ENCODE measurements at places on chromosomes 3 and 15. TPM values are rescaled to one million over a fixed set of nuclear protein-coding genes. Genes with fewer than 3 reads are reported as not detected.

DNA sequence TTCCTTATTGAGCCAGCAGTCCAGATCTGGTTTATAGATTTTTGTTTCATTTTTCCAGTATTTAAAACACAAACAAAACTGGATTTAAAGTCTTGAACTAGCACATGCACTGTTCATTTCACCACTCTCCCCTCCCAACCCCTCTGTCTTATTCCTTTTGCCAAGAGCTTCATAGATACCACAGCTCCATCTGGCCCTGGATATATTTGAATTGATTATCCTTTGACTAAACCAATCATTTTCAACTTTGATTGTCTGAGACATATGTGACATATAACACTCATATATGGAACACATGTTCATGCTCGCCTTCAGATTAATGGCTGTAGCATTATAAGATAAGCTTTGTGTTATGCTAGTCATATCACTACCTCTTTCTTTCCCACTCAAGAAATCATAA, 376.6 kb upstream of the NAALADL2 start:
- no peak for ATAC-seq

DNA sequence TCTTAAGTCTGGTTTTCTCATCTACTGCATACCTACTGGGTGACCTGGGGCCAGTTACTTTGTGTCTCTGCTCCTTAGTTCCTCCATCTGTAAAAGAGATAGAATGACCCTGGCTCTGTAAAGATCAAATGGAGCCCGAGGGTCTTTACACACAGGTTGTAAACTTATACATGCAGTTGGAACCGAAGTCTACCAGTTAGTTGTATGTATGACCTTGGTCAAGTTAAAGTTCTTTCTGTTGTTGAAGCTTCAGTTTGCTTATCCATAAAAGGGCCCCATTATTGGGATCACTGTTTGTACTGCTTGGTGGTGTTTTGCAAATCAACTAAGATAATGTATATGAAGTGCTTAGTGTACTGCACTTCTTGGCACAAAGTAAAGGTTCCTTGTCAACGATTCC, 186.9 kb downstream of the PTPRG start:
- ATAC-seq: no peak

DNA sequence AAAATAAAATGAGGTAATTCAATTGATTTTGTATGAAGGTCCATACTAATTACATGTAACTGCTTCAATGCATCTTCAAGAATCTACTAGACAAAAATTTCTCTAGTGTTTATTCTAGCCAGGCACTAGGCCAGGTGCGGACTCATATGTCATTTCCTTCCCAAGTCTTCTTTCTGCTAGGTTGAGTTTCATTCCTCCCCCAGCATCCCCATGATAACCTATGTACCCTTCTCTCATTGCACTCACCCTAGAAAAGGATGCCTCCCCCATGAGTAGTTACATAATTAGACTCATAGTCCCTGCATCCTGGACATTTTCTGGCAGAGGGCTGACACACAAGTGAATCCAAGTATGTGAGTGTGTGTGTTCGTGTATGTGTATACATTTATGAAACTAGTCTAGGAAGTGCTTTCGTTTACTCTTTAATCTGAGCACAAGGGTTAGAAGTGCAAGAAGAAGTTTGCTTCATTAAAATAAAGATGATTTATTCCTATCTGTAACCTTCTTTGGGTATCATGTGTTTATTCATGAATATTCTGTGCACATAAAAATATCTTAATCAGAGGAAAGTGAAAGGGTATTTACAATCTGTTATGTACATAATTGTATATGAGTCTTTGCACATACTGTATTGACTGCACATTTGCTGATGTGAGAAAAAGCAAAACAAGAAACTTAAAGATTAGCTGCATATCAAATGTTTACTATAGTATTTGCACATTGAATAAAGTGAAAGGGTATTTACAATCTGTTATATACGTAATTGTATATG, 585.6 kb upstream of the ZNF717 start:
- ATAC-seq: no peak

DNA sequence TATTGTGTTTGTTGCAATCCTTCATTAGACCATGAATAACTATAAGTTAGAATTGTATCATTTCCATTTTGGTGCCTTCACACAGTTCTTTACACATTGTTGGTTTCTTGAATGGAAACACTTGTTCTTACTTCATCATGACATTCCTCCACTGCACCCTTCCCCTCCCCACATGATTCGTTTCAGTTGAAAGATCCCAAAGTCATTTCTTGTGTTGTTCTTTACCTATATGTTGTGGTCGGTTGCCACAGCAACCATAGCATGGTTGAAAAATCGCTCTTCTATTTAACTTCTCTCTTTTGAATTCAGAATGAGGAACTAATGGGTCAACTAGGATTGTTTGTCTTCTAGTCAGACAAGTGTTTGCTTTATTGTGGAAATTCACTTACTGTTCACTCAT, 103.3 kb downstream of the IL1RAP start:
- ATAC-seq: peak; percentile 50

GRCh38 chr3:44297255-44297654, 41.3 kb upstream of the TCAIM start:
- no peak for ATAC-seq

The SLC27A2 gene
- 0.92 TPM for total RNA-seq

DNA sequence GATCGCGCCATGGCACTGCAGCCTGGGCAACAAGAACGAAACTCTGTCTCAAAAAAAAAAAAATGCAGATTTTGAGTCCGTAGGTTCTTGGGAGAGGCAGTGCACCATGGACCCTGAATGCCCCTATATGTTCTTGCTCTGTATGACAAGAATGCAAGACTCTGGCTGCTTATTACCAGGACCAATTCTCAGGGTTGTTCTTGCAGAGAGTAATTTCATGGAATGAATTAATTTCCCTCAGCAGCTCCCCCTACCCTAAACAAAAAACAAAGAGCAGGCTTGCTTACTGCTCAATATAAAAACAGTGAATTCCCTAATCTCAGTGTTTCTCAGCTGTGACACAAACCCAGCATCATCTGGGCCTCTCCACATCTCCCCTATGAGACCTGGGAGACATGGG, 20.5 kb upstream of the DYNC1LI1 start:
- no peak for ATAC-seq

GRCh38 chr15:81776976-81777375, 268.8 kb downstream of the MEX3B start:
- ATAC-seq: no peak

DNA sequence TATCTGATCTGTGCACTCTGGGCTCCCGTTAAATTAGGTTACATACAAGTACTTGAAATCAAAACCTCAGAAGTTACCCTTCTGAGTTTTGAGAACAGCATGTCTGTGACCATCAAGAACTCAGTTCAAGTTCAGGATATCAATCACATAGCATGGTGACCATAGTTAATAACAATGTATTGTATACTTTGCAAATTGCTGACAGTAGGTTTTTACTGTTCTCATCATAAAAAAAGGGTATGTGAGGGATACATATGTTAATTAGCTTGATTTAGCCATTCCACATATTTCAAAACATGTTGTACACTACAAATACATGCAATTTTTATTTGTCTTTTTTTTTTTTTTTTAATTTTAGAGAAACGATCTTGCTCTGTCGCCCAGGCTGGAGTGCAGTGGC, 25.5 kb downstream of the TMEM40 start:
- ATAC-seq: no peak

The CHL1 gene
- total RNA-seq: 10.0 TPM

DNA sequence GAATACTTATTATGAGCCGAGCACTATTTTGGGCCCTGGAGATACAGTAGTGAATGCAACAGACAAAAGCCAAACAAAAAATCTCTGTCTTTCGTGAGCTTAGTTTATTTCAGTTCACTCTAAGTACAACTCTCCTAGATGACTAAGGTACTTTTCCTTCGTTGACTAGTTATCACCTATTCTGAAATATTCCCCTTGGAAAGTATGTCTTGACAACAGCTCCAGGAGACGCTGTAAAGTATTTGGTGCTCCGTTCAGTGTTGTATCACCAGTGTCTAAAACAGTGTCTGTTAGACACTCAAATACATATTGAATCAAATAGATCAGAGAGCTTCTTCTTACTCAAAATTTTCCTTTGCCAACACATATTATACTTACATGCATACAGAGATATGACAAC, 119.6 kb downstream of the TFDP2 start:
- ATAC-seq: no peak

DNA sequence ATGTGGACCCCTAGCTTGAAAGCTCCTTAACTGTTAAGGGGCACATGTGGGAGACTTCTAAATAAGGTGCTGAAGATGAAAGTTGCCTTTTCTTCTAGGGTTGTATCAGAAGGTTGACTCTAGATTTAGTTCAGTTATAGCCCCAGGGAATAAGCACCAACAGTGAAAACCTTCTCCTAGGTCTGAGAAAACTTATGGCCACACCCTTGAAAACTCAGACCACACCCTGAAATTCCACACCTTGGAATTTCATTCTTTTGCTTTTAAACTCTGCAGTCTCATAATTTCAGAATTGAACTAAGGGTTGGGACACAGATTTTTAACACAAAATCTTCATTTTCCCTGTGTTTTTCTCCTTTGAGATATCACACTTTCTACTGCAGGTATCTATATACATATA, 355.8 kb upstream of the IL12A start:
- ATAC-seq: no peak

- no peak for ATAC-seq
These were observed 101.6 kb upstream of the ARHGEF3 start for GRCh38 chr3:56903231-56903782.

DNA sequence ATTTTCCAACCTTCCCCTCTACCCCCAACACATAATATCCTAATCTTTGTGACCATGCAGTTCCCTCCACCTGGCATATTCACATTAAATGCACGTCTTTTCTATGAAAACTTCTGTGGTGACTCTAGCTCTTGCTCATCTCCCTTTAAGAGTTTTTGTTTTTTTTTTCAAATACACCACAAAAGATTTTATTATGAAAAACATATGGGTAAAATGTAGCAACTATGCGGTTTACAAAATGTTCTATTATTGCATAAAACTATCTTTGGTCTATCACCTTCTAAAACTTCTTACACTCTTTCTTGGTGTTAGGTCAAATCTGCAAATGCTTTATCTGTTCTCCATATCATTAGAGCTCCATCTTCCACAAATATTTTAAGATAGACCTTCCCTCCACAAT, 38.6 kb upstream of the ADGRG7 start:
- ATAC-seq: no peak

GRCh38 chr15:59453474-59454215, 15.7 kb downstream of the FAM81A start:
- no peak for ATAC-seq

The CCDC13 gene
- not detected for total RNA-seq

The CNOT10 gene
- 25.7 TPM for total RNA-seq

DNA sequence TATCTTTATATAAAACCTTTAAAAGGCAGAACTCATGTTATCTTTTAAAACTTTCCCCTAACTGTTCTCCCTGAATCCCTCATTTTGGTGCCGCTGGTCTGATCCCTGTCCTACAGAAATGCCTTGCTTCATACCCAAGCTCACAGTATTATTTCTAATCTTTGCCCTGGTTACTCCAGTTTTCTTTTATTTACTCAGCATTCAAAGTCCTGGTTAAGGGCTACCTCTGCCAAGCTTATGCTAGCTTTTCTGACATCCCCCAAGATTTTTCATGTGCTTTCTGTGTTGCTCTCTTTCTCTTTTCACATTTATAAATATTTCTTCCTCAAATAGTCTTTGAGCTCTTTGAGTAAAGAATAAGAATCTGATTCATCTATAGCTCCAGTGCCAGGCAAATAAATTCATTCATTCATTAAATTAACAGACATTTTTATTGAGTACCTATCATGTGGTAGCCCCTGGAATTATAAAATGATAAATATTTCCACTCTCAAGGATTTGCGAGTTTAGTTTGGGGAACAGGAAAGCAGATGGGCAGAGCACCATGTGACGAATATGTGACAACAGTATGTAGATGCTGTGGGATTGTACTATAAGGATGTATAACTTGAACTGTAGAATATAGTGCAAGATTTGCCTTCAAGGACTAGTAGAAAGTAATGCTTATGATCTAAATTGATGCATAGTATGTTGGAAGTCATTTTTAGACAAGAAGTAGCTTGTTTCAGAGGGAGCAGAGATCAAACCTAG, 247.5 kb downstream of the LPP start:
- ATAC-seq: no peak

DNA sequence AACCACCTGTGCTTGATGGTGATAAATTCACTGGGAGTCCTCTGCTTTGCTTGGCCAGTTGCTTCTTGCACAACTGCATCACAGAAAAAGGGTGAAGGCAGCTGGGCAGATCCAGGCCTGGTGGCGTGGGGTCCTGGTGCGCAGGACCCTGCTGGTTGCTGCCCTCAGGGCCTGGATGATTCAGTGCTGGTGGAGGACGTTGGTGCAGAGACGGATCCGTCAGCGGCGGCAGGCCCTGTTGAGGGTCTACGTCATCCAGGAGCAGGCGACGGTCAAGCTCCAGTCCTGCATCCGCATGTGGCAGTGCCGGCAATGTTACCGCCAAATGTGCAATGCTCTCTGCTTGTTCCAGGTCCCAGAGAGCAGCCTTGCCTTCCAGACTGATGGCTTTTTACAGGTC, 31.1 kb upstream of the IQCF2 start:
- ATAC-seq: no peak

The ARPIN gene
- 17.5 TPM for total RNA-seq

The STAB1 gene
- total RNA-seq: 21.2 TPM

- peak; percentile 54 for ATAC-seq
These were observed 12.3 kb downstream of the ISLR start for GRCh38 chr15:74185710-74186348.

DNA sequence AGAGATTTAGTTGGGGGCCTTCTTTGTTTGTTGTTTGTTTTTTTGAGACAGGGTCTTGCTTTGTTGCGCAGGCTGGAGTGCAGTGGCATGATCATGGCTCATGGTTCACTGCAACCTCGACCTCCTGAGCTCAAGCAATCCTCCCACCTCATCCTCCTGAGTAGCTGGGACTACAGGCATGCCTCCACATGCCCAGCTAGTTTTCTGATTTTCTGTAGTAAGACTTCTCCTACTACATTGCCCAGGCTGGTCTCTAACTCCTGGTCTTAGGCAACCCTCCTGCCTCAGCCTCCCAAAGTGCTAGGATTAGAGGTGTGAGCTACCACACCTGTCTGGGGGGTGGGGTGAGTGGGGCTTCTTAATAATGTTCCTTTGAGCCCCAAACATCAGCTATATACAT, 148.3 kb upstream of the ADAMTS9 start:
- ATAC-seq: no peak

DNA sequence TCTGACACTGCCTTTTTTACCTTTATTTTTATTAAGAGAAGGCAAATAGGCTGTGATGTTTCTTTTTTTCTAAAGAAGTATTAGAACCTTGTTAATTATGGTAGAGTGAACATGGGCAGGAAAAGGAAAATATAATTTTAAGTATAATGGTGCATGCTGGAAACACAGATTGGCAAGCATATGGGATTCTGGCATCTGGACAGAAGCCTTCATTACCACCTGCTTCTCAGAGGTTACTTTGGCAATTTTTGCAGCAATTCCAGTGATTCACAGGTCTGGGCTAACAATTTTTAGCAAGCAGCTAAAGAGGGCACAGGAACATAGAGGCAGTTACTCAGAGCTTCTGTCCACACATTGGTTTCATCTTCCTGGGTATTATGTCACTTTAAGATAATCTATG, 258.3 kb downstream of the DIPK2A start:
- no peak for ATAC-seq
